ENCODE measurements at places on chromosomes 5 and 9.

GRCh38 chr5:122153230-122153629, 23.9 kb downstream of the ZNF474 start:
- DNase-seq: no peak

GRCh38 chr9:17135295-17136160, 688 bp downstream of the CNTLN start:
- DNase-seq: no peak

- DNase-seq: no peak
Measured at GRCh38 chr5:44603496-44604272, 205.1 kb upstream of the MRPS30 start.

DNA sequence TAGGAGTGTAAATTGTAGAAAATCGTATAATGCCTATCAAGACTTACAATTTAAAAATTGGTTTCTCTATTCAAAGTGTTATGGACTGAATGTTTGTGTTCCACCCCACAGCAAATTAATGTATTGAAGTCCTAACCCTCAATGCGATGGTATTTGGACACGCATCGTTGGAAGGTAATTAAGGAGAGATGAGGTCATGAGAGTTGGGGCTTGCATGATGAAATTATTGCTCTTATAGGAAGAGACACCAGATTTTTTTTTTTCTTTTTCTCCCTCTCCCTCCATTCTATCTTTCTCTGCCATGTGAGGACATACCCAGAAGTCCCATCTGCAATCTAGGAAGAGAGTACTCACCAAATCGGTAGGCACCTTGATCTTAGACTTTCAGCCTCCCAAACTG, 189.2 kb downstream of the MAN2A1 start:
- no peak for DNase-seq

DNA sequence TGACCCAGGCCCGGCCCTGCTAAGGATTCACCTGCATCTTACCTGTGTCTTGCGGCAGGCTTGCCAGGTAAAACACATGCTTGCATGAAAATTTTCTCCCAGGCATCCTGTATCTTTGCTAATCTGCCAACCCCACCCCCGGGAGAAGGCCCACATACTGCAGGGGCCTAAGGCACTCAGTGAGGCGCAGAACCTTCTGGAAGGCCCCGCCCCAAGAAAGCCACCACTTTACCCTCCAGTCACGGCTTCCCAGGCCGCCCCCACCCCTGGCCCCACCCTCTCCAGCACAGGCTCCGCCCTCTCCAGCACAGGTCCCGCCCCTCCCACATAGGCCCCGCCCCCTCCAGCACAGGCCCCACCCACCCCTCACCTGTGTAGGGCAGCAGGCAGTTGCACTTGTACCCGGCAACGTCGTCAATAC, 29.8 kb upstream of the SEC16A start:
- DNase-seq: no peak

DNA sequence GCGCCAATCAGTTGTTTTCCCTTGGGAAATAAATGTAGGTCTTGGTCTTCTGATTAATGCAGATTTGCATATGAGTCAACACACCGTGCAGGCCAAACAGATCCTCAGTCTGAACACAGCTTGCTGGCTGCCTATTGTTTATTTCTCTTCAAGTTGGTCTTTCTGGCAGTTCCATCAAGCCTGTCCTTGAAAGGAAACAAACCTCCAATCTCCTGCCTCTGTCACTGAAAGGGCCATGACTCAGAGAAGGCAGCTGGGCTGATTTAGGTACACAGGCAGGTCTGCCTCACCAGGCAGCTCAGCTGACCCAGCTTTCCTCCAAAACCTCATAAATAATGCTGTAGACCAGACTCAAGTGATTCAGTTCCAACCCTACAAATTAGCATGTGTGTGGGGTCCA, 175.9 kb downstream of the MAN2A1 start:
- no peak for DNase-seq

DNA sequence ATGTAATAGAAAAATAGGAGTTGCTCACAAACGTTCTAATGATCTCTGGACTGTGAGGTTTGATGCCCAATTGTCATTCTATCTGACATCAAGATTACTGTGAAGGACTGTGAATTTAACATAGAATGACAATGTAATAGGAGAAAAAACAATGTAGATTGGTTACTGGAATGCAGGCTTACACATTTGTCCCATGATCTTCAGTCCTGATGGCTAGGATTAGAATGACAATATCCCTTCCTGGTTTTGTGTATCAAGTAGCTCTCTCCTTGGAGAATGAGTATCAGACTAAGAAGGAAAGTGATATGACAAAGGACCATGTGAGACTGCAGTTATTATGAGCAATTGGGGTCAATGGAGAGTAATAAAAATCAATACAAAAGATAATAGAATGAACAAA, 862.2 kb upstream of the C9orf72 start:
- no peak for DNase-seq

- no peak for DNase-seq
Measured at GRCh38 chr9:68950188-68950587, 63.7 kb downstream of the PRKACG start.

GRCh38 chr9:69389437-69389995, 64.5 kb downstream of the ENTREP1 start:
- no peak for DNase-seq

DNA sequence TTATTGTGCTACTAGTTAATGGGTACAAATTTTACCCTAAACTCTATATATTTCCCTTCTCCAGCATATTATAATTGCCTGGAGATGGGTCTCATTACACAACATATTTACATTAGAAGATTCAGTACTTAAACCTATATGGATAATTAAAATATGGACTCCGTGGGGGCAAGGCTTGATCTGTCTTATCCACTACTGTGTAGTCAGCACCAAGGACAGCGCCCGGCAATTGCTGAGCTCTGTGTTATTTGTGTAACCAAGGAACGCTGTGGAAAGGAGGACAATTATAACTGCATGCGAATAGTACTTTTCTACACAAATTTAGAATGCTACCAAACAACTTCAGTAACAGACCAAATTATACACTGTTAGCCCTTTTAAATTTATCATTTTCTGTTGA, 77.7 kb downstream of the DNAH5 start:
- no peak for DNase-seq

GRCh38 chr5:151469386-151469785, 22.0 kb downstream of the SLC36A1 start:
- DNase-seq: no peak

DNA sequence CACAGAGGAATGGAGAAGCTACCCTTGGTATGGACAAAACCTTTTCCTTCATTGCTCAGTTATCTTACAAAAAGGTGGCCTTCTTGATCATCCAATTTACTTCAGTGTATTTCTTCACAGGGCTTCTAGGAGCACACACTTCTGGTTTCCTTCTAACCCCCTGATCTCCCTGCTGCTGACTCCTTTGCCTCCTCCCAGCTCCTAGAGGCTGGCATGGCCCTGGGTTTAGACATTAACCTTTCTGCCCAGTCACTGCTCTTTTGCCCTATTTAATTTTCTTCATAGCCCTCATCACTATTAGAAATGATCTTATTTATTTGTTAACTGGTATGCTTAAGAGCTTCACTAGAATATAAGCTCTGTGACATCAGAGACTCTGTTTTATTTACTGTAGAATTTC, 63.2 kb downstream of the ANKRD55 start:
- DNase-seq: no peak

DNA sequence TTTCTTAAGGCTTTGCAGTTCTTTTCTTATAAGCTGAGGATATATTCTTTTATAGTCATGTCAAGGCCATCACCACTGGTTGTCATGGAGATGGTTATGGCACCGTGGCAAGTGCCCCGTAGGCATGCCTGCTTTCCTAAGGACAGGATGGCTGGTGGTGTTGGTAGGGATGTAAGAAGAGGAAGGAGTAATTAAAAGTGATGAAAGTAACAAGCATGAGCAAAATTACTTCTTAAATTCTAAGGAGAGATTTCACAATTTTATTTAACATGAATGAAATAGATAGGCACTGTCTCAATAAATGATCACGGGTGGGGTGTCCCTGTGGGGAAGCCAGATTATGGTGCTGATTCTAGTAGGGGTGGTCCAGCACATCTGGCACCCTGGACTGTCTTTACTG, 290.2 kb upstream of the KLF4 start:
- DNase-seq: no peak

DNA sequence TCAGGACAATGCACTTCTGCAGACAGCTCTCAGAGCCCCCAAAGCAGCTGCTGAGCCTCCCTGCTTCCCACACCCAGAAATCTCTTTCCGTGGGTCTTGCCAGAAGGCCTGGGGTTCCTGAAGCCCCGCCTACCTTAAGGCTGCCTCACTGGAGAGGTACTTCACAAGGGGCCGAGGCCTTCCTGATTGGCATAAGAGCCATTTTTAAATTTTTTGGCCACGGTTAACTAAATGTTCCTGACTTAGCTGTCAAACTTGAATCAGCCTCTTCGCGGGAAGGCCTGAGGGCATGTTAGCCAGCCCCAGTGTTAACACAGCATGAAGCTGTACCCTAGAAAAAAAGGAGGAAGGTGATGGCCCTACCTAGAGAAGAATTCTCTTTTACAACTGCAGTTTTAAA, 20.7 kb upstream of the EPB41L4B start:
- DNase-seq: no peak

DNA sequence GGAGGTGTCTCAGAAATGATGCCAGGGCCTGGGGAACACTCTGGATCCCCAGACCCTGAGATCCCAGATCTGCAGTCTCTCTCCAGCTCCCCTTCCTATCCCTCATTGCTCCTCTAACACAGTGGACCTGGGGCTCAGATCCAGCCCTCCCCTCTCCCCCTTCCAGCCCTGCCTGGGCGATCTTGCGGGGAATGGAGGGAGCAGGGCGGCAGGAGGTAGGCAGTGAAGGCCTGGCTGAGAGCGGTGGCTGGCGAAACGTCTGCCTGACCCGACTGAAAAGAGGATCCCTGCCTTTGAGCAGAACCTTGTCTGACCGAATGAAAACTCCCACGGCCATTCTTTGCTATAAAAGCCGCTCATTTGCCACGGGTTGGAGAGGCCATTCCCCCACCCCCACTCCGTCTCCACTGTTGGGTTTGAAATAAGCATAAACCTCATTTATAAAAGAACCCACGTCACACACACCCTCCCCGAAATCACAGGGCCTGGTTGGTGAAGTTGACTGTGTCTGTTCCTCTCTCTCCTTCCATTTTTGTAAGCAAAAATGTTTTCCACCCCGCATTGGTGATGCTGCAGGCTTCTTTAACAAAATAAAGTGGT, 8.8 kb downstream of the MSX2 start:
- DNase-seq: no peak

- no peak for DNase-seq
Measured at GRCh38 chr9:85260275-85260845, 481.4 kb downstream of the AGTPBP1 start.

DNA sequence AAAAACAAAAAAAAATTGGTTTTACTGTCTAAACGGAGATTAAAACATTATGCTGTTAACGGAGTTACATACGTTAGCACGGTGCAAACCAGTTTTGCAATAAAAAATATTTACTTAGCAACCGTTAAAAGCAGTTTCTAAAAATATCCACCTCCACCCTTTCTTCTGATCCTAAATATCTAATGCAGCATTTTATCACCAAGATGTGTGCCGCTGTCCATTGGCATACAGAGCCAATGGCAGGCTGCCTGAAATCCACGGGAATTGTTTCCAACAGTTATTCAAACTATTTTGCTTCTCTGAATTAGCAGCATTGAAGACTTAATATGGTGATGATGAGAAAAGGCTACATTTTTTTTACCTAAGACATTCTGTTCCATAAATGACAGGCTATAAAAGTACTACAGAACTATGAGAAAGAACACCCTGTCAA, 61.6 kb downstream of the CSNK1A1 start:
- DNase-seq: no peak

GRCh38 chr9:85215961-85216360, 525.8 kb downstream of the AGTPBP1 start:
- DNase-seq: no peak

GRCh38 chr5:59722874-59723273, 170.7 kb downstream of the PDE4D start:
- no peak for DNase-seq

DNA sequence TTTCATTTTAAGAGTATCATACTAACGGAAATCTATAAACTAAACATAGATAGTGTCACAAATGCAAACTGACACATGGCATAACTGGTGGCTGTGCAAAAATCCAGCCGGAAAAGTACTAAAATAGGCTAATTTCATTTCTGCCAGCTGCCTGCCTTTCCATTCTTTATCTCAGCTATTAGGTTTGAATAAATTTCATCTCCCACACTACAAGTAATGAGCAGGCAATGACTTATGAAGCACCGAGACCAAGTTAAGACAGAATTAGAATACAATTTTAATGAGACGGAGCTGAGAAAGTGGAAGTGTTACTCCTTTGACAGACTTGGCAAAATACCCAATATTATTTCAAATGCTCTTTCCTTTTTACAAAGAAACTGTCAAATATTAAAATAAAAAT, 258.8 kb upstream of the ZNF608 start:
- DNase-seq: no peak

- DNase-seq: no peak
Measured at GRCh38 chr5:172059661-172060100, 53.2 kb upstream of the FBXW11 start.

DNA sequence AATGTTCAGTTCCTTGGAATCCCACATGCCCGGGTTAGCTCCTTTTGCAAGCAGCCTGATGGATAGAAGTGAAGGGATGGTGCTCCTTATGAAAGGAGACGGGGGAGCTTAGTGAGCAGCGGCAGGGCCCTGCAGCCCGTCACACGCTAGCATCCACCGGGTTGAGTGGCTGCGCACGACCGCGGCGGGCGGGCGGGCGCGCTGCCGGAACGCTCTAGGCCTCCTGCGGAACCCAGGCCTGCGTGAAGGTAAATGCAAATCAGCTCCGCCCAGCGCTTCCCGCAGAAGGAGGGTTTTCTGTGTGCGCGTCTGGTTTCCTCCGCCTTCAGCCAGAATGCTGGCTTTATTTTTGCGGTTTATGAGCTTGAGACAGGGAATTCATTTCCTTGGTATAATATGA, 19.8 kb downstream of the IL12B start:
- DNase-seq: peak; percentile 4

DNA sequence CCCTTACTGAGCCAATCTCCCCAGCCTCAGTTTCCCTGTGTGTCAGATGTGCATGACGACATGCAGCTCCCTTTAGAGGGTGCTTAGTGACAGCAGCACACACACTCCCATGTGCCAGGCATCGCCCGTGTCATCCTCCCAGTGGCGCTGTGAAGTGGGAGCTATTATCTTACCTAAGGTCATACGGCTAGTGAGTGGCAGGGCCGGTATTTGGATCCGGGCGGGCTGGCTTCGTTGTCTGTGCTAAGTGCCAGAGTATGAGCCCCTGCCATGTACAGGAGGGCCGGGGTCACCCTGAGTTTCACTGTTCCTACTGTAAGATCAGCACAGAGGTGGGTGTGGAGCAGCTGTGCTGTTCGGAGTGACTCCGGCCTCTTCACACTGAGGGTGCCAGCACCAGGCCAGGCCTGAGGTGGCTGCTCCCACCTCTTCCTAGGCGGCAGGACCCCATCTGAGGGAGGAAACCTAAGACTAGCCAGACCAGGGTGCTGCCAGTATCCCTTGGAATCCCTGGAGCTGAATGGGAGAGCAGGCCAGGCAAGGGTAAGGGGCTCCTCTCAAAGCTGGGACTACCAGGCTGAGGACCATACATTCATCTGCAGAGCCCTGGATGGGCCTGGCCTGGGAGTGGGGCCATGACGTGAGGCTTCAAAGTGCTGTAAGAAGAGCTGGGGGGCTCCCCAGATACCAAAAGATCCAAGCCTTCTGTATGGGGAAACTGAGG, 22.5 kb downstream of the AQP7 start:
- no peak for DNase-seq

All from esophagus squamous epithelium (tissue), 5 donors.